ENCODE measurements at places on chromosomes 2 and 18.
A peak's percentile ranks its signal among the peaks of the same experiment; 100 is the strongest.

GRCh38 chr18:29326214-29326613 lies 1149.3 kb upstream of the CDH2 start:
- DNase-seq, result no peak

- DNase-seq, result no peak
Measured at GRCh38 chr2:12797815-12798214, 81.1 kb downstream of the TRIB2 start.

DNA sequence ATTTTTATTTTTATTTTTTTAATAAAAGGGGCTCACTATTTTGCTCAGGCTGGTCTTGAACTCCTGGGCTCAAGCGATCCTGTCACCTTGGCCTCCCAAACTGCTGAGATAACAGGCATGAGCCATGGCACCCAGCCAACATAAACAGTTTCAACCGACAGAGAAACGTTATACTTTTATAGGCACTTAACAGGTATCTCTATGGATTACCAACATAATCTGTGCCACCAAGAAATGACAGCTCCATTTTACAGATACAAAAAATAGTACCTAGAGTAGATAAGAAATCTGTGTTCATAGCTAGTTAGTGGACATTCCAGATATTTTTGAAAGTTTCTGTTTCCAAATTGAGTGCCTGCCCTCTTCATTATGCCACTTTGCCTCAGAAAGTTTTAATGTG lies 1316.7 kb downstream of the LRP1B start:
- DNase-seq, result no peak

- DNase-seq, result no peak
Measured at GRCh38 chr2:134575888-134576287, 142.9 kb downstream of the TMEM163 start.

- no peak for DNase-seq
Measured at GRCh38 chr2:150572194-150572766, 84.8 kb upstream of the RND3 start.

DNA sequence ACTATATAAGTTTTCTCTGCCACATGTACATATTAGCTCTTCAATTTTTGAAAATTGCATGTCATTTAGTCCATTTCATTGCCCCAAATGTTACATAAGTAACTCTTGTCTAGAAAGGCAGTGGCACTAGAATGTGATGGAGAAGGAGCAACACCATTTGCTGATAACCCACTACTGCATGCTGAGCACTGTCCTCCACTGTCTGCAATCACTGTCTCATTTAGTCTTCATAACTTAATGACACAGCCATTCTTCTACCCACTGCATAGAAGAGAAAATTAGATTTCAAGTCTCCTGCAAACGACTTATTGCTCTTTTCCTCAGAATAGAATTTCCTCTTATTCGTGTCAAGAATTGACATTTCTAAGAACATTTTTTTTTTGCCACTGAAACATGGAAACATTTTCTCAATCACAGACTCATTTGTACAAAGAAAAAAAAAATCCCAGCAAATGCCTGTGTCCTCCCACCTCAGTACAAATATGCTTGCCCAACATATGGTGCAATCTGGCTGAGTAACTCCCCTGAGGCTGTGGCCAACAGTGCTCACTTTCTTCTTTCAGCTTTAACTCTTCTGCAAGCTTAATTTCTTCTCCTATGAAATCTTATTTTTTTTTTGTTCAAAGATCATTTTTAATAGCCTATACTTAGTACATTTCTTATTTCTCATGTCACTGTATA lies 768.6 kb upstream of the HS6ST1 start:
- DNase-seq, result no peak

GRCh38 chr2:28395334-28396061 lies 2.8 kb downstream of the FOSL2 start:
- peak; percentile 57 for DNase-seq

GRCh38 chr18:27057519-27058234 lies 127.4 kb downstream of the CHST9 start:
- no peak for DNase-seq

GRCh38 chr2:120677696-120678247 lies 57.9 kb upstream of the GLI2 start:
- DNase-seq, result no peak

DNA sequence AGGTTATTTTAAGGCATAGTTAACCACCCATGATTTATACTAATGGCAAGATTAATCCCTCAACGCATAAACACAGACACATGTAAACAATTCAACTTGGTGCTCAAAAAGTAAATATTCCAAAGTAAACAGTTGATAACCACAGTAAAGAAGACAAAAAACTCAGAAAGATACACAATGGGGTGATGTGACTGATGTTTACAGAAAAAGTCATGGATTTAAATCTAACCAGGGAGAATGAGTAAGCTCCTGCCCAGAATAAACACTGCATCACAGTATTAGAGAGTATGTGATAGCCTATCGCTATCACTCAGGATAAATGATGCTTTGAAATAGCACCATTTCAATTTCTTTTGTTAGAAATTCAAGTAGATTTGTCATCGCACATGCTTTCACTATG lies 49.3 kb downstream of the HIBCH start:
- no peak for DNase-seq

GRCh38 chr18:79540161-79540903 lies 139.3 kb upstream of the CTDP1 start:
- DNase-seq, result no peak
